ENCODE measurements at places on chromosomes 12 and 14.

DNA sequence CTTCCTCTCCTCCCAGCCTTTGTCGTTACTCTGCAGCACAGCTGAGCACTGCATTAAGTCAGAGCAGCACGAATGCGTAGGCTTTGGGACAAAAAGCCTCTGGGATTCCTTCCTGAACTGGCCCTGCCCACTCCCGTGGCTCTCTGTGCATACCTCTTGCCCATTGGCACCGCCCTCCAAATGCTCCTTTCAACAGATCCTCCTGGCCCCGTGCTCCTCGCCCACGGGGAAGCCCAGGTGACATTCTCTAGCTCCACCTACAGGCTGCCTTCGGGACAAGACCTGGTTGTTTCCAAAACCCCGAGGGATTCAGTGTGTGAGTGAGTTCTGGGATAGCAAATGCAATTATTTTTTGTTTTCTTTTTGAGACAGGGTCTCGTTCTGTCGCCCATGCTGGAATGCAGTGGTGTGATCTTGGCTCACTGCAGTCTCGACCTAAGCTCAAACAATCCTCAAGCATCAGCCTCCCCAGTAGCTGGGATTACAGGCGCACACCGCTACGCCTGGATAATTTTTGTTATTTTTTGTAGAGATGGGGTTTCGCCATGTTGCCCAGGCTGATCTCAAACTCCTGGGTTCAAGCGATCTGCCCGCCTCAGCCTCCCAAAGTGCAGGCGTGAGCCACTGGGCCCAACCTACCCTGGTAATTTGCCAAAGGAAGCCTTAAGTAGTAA, 17.9 kb upstream of the TDRD9 start:
- peak; percentile 45 for DNase-seq

- no peak for DNase-seq
Measured at GRCh38 chr14:96091941-96092411, 52.8 kb downstream of the C14orf132 start.

- no peak for DNase-seq
Measured at GRCh38 chr14:104169005-104169698, 30.8 kb downstream of the KIF26A start.

- DNase-seq = no peak
Measured at GRCh38 chr14:48853159-48853558, 733.0 kb downstream of the RPS29 start.

GRCh38 chr14:69079188-69079742, 73.7 kb downstream of the DCAF5 start:
- no peak for DNase-seq

- no peak for DNase-seq
Measured at GRCh38 chr12:99513066-99513465, 134.5 kb upstream of the GARIN6 start.

DNA sequence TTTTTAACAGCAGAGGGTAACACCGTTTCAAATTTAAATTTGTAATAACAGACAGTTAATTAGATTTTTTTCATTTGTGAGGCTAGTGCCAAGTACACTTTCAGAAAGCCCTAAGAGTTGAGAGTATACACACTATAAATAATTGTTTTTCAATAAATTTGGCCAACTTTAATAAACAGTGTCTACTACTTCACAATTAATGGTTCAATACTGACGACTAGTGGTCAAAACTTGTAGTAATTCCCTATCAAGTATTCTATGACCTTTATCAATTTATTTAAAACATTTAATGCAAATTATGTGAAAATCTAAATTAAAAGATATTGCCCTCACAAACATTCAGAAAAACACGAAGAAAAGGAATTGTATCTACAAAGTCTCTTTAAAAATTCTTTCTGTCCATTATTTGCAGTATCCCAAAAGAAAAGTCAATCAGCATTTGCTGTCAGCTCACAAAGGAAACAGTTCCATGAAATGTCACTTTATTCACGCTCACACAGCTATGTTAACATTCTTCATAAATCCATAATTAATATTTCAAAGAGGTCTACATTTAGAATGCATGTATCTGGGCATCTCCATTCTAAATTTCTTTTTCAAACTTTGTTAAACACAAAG, 91.2 kb downstream of the CEP128 start:
- DNase-seq = peak; percentile 34

DNA sequence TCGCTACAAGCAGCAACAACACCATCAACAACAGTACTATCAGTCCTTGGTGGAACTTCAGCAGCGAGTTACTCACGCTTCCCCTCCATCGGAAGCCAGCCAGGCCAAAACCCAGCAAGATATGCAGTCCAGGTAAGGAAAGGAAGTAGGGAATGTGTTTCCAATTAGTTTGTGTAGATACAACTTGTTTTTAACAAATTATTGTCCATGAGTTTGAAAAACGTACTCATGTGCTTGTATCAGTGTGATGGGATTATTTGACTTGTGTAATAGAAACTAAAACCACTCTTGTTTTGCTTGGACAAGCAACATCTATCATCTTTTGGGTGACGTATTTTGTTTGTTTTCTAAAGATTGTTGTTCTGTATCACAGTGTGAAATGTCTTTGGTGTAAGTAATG, 137.9 kb downstream of the NAV3 start:
- no peak for DNase-seq

DNA sequence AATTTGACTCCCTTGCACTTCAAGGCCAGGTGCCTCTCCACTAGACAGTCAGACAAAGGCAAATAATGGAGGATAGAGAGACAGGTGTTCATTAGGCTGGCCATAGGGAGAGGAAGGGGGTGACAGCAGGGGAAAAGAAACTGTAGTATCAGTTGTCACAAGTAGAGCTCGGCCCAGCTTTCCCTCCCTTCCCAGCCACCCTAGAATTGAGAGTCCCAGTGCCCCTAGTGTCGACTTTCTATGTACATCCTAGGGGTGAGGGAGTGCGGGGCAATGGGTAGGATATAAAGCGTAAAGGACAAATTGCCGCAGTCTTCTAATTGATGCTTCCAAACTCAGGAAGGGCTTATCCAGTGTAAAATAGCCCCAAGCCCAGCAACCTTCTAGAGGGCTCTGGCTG, 39.0 kb downstream of the BAZ2A start:
- DNase-seq = no peak

DNA sequence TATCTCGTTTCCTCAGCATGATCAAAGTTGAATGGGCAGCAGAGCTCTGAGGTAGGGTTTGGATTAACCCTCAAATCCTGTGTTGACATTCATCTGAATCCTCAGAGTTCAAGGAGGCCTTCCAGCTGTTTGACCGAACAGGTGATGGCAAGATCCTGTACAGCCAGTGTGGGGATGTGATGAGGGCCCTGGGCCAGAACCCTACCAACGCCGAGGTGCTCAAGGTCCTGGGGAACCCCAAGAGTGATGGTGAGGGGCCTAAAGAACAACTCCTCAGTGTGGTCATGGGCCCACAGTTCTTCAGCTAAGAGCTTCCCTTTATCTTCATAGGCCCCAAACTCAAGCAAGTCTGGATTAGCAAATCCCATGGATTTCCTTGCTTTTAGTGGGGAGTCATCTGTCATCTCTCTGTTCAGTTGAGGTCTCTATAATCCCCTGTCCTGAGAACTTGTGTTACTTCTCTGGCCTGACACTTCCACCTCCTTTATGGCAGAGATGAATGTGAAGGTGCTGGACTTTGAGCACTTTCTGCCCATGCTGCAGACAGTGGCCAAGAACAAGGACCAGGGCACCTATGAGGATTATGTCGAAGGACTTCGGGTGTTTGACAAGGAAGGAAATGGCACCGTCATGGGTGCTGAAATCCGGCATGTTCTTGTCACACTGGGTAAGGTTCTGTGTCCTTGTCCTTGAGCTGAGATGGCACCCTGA, 1.5 kb downstream of the MYL6 start:
- no peak for DNase-seq

DNA sequence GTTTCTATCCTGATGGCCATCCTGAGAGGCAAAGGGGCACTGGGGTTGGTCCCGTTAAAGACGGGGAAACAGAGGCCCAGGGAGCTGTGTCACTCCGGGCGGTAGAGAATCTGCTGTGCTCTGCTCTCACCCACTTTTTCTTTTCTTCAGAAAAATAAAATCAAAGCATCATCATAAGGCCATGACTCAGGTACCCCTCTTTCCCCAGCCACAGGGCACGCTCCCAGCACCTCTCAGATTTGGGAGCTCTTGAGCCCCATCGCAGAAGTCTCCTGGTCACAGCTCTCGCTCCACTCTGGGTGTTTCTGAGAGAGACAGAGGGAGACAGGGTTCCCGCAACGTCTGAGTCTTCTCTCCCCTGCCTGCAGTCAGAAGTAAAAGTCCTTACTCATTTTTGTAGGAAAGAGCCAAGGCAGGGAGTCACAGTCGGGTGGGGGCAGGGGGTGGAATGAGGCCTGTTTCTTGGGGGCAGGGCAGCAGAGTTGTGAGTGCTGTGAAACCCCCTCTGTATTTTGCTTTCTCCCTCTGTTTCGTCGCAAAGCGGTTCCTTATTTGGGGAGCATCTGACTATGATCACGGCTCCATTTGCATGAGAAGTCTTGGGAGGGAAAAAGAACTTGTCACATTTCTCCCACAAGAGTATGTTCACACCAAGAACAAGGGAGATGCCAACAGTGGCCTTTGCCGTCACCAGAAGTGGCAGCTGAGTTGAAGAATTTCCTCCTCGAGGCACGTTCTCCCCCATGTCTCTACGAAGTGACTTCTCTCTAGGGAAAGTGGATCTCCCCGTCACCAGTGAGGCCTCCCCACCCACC, 139.0 kb downstream of the BCL11B start:
- DNase-seq = no peak
